ENCODE measurements at places on chromosomes 6 and 20.

DNA sequence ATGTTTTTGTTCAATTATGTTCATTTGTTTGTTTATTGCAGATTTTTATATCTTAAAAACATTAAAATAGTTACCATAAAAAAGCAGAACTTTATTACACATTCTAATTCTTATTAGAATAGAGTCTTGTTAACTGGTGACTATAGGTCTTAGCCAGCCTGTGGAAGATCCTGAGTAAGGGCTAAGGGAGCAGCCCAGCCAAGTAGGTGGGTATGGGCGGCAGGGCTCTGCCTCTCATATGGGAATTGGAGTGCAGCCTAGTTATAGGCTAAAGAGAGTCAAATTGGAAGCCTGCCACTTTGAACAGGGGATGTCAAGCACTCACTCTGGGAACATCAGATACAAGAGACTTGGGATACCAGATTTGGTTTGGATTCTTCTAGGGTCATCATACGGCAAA lies 10.5 kb upstream of the HSF2 start:
- DNase-seq: no peak

DNA sequence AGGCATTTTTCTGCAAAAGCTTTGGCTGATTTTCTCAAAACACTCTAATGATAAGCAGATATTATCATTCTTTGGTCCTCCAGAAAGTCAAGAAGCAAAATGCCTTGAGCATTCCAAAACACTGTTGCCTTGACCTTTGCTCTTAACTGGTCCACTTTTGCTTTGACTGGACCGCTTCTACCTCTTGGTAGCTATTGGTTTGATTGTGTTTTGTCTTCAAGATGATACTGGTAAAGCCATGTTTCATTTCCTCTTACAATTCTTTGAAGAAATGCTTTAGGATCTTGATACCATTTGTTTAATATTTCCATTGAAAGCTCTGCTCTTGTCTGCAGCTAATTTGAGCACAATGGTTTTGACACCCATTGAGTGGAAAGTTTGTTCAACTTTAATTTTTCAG lies 35.6 kb upstream of the SDHAF4 start:
- DNase-seq: no peak

DNA sequence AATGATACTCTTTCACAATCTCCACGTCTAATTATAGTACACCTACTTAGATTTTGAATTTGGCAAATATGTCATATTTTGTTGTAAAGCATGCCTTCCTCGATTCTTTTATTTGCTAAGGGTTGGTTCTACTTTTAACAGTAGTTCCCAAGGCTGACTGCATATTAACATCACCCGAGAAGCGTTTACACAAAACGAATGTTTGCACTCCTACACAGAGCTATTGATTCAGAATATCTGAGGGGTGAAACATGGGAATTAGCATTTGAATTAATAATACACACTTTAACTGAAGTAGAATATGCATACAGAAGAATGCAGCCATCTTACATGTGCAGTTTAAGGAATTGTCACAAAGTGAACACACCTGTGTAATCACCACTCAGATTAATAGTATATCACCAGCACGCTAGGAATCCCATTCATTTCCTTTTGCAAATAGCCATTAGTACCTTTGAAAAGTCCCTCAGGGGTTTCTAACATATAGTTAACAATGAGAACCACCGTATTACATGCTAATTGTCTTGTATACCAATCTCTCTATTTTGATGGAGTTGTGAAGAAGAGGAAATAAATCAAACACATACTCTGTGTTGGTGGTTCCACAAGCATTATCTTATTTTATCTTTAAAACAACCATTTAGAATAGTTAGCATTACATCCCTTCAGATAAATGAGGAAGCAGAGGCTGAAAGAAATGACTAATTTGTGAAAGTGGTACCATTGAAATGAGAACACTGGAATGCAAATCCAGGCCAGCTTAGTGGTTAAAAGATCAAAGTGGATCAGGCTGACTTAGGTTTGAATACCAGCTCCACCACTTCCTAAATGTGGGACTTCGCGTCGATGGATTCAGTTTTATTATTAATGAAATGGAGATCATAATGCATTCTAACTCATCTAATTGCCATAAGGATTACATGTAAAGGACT lies 317.6 kb downstream of the HDGFL1 start:
- no peak for DNase-seq

DNA sequence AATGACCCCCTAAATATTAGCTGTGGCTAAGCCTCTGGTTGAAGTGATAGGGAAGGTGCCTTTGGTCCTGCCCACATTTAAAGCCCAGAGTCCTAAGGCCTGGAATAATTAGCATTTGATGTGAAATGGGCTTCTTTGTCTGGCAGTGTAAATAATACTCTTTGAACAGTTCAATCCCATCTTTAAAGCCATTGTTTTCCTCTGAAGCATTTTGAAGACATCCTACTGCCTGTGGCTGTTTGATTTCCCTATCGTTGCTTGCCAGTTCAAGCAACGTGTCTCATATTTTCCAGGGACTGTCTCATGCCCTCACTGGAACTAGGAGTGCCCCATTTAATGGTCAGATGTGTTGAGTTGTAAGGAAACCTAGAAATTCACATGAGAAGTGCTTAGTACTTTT lies 89.3 kb upstream of the BTN3A2 start:
- no peak for DNase-seq

GRCh38 chr6:39992861-39993622 lies 58.8 kb upstream of the MOCS1 start:
- DNase-seq: no peak

DNA sequence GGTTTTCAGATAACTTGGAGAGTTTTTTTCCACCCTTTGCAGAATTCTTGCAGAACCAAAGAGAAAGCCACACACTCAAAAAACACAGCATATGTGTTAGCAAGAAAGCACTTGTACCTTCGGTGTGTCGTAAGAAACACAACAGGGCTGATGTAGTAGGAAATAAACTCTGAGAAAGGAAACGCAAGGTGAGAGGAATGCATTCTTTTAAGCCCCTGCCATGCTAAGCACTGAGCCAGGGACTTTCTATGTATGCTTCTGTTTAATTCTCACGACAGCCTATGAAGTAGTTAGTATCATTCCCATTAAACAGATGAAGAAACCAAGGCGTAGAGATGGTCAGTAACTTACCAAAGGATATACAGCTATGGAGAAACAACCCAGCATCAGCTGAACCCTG lies 23.1 kb downstream of the NEDD9 start:
- DNase-seq: no peak

DNA sequence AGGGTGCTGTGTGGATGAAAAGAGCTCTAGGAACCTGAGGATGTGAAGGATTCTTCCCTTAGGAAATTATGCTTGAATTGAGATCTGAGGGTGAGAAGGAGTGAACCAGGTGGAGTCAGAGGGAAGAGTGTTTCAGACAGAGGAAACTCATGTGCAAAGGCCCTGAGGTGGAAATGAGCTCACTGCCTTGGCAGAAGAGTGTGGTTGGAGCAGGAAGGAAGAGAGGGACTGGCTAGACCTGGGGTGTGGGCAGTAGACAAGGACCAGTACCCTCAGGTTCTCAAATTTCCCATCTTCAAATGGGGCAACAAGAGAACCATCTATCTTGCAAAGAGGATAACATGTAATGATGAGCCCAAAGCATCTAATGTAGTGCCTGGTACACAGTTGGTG lies 24.0 kb upstream of the GTSF1L start:
- DNase-seq: no peak

GRCh38 chr20:23391707-23392310 lies 29.5 kb downstream of the NAPB start:
- DNase-seq: no peak

GRCh38 chr6:43219119-43219518 lies 10.2 kb downstream of the DNPH1 start:
- DNase-seq: no peak

DNA sequence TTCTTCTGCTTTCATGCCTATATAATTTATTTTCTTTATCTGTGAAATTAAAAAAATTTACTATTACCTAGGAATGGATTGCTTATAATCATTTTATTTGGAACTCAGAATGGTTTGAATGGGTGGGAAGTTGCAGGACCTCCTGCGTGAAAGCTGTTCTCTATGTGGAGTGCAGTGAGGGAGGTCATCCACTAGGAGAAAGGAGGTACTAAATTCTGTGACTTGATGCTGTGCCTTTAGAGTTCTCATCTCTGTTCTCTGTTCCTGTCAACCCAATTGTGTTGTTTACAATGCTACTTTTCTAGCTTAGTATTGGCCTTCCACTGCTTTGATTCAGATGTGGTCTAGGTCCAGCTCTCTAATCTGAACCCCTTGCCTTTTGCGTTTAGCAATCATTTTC lies 65.0 kb upstream of the HIVEP1 start:
- no peak for DNase-seq

DNA sequence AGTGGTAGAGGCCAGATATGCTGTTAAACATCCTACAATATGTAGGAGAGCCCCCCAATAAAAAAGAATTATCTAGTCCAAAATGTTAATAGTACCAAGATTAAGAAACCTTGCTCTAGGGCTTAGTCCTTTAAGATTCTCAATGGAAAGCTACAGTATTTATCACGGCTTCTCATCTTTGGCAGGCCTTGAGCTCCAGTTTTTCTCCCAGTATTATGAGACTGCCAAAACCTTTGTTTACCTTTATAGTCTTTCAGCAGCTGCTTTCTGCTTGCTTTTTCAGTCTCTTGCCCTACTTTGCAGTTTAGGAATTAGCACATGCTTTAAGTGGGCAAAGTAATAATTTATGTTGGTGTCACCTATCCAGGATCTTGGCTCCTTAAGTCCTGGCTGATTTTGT lies 59.7 kb downstream of the NHLRC1 start:
- no peak for DNase-seq

GRCh38 chr20:39103732-39104131 lies 141.6 kb downstream of the DHX35 start:
- no peak for DNase-seq

DNA sequence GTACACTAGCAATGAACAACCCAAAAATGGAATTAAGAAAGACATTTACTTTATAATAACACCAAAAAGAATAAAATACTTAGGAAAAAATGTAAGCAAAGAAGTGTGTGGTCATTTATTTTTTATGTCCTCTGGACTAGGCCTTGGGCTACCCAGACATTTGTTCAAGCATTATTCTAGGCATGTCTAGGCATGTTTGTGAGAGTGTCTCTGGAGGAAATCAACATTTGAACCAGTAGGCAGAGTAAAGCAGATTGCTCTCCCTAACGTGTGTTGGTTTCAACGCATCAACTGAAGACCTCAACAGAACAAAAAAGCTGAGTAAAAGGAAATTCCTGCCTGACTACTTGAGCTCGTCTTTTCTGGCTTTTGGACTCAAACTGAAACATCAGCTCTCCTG lies 84.5 kb downstream of the ANKEF1 start:
- no peak for DNase-seq

DNA sequence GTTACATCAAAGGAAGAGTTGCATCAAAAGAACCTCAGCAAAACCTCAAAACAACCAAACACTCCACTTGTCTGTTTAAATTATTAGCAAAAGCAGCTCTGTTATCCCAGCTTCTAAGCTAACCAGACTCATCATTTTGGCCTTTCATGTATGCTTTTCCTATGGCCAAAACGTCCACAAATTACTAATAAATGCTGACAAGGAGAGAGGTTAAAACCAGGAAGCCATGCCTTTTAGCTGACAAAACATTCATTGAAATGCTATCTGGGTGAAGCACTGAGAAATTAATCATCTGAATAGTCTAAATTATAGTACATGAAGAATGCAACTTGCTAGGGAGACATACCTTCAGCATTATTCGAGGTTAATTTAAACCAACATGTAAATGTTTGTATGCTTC lies 80.6 kb downstream of the LAMA2 start:
- DNase-seq: no peak

GRCh38 chr20:15794409-15794808 lies 778.8 kb downstream of the KIF16B start:
- DNase-seq: no peak

DNA sequence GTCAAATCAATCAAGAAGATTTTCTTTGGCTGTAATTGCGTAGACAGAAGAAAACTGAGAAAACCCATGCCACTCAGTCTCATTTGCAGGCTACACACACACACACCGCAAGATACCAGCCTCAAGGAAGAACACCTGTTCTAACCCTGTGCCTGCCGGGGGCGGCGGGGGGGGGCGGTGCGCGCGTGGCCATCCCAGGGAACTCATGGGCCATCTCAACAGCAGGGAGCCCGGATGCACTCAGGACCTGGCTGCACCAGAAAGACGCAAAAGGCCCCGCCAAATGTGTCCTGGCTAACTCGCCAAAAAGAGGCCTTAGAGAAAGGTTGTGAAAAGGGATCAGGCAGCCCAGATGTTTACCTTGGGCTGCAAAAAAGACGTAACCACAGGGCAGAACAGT lies 2.1 kb downstream of the B3GAT2 start:
- no peak for DNase-seq

DNA sequence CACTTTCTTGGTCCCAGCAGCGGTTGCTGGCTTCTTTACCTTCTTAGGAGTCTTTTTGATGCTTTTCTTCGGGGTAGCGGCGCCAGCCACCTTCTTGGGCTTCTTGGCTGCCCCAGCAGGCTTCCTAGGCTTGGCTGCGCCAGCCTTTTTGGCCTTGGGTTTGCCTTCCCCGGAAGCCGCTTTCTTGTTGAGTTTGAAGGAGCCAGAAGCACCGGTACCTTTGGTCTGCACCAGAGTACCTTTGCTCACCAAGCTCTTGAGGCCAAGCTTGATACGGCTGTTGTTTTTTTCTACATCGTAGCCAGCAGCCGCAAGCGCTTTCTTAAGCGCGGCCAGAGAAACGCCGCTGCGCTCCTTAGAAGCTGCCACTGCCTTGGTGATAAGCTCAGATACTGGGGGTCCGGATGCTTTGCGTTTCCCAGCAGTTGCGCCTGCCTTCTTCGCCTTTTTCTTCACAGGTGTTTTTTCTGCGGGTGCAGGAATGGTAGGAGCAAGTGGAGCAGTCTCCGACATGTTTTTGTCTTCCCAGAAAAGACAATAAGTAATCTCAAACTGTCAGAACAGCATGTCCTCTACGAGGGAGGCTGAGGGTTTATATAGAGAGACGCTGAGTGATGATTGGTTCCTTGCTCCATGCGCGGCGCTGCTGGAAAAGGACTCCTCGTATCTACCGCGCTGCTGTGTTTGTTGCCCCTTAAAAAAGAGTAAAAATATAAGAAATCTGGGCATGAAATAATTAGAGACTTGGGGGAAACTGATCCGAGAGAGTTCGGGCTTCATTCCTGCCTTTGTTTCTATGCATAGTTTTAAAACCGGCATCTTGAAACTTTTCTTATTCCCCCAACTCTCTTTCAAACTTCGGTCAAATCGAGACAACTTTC lies 130.3 kb upstream of the BTN3A2 start:
- DNase-seq: no peak

DNA sequence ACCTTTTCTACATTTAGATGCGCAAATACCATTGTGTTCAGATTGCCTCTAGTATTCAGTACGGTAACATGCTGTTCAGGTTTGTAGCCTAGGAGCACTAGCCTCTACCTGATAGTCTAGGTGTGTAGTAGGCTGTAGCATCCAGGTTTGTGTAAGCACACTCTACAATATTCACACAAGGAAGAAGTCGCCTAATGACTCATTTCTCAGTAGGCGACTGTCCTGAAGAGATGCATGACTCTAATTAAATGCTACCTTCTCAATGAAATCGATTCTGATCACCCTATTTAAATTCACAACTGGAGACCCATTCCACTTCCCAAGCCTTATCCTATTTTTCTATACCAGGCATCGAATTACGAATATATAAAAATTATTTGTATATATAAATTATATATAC lies 1.3 kb downstream of the MCUR1 start:
- no peak for DNase-seq

- DNase-seq: no peak
Observed at GRCh38 chr20:61745397-61746146, 320.1 kb downstream of the TAF4 start.
